ENCODE measurements at places on chromosomes 2 and 18. TPM values are rescaled to one million over a fixed set of nuclear protein-coding genes. Genes with fewer than 3 reads are reported as not detected.

VWC2L gene
- total RNA-seq, result not detected

DNA sequence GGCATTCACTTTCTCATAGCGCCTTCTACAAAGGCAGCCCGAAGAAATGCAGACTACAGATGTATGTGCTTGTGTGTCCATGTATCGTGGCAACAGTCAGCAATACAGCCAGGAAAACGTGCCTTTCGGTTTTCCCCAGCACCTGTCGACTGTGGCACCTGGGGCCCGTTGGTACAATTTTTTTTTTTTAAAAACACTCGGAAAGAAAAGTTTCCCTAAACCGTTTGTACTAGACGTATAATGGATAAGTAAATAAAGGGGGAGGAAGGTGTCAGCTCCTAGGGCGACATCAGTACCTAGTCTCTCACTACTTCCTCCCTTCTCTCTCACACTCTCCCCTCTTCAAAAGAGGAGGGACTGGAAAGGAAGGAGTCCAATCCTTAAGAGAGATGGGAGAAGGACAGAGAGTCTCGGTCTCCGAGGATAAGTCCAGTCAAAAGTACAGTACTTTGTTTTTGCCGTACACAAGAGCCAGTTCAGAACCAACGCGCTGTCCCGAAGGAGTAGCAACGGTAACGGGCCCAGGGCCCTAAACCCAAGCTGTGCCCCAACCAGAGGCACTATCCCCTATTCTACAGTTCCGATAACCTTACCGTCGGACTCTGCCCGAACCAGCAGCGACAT is 759 bp downstream of the PPP4R3B start:
- DNase-seq, result no peak

DNA sequence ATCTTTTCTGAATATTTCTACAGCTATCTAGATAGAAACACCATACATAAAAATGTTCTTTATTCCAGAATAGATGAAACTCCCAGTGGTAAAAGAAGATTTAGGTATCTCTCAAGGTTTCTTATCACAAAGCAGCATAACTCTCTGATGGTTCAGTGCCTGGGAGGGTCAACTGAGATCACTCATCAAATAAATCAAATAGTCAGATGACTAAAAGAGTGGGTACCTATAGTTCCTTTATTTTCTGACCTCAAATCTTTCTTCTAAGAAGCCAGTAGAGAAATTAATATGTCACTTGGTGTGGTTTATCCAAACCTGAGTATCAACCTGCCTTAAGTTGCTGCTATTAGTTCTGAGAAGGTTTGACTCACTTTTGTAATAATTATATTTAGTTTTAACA is 120.9 kb downstream of the TMEFF2 start:
- DNase-seq, result no peak

DNA sequence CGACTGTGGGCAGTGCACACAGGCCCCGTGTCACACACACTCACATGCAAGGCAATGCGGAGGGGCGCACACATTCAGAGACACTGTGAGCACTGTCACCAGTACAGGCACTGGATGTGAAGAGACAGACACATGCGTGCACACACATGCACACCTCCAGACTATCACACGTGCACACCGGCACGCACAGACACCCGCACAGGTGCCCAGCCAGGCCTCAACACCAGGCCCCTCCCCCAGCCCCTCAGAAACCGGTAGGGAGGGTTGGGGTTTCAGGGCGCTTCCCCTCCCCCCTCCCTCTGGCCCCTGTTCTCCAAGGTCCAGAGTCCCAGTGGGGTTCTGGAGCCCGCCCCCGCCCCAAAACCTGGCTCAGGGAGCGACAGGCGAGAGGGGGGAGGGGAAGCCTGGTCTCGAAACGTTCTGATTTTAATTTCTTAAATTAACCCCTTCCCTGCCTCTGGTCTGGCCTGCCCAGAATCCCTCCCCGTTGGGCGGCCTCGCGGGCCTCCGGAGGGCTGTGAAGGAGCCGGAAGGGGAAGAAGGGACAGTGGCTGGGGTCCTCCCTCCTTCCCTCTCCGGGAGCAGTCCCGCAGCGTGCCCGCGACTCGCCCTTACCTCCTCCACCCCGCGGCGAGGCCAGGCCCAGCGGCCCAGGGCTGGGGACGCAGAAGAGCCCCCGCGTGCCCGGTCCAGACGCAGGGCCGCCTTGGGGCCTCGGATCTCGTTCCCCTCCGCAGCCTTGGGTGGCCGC is 558 bp downstream of the FBXO41 start:
- DNase-seq, result no peak

GRCh38 chr18:44754567-44754966 is 73.9 kb downstream of the SETBP1 start:
- no peak for DNase-seq

DNA sequence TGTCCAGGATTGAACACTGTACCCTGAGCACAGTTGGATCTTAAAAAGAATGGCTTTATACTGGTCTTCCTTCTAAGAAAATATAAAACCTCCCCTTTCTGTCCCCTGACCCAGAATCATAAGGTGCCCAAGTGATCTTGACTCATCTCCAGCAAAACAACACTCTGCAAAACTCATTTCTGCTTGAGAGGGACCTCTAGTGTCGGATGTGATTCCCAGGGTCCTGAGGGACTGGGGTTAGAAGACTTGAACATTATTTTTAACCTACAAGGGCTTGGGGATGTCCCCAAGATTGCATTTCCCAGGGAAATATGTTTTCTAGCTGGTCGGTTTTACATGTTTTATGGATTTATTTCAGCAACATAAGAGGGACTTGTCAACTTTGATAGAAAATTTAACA is 1318.5 kb upstream of the CELF4 start:
- no peak for DNase-seq

GRCh38 chr2:218642121-218642656 is 17.2 kb downstream of the ZNF142 start:
- DNase-seq, result no peak

FAM161A gene
- 1.3 TPM for total RNA-seq

DNA sequence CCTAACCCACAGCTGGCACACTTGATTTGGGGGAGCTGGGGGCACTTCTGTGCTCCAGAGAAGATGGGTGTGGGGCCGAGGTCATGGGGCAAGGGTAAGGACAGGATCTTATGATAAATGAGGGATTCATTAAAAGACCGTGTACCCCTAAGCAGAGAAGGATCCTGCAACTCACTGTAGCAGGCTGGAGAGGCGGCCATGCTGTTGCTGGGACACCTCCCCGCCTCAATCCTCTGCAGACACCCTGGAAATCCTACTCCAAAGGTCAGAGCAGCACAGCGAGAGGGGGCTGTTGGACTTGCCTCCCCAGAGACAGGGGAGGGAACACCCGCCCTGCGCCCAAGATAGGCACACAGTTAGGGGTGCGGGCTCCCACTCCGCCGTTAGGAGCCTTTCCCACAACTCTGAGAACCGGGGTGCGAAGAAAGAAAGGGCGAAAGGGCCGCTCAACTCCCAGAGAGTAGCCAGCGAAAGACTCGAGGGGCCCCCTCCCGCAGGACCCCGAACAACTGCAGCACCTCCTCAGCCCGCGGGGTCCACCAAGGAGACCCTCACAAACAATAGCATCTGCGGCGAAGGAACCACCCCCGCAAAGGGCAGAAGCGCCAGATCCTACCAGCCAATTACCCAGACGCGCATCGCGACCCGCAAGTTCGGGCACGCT is 1.4 kb downstream of the PARD6G start:
- no peak for DNase-seq

CRYBA2 gene
- total RNA-seq, result not detected

- DNase-seq, result no peak
Observed at GRCh38 chr2:72674982-72675915, 150.6 kb downstream of the EXOC6B start.

DNA sequence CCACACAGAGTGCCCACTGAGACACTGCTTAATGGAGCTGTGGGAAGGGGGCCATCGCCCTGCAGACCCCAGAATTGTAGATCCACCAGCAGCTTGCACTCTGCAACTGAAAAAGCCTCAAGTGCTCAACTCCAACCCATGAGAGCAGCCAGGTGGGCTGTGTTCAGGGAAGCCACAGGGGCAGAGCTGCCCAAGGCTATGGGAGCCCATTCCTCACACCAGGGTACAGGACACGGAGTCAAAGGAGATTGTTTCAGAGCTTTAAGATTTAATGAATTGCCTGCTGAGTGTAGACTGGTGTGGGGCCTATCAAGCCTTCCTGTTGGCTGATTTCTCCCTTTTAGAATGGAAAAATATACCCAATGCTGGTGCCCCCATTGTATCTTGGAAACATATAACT is 17.2 kb downstream of the TPO start:
- DNase-seq, result no peak

DNA sequence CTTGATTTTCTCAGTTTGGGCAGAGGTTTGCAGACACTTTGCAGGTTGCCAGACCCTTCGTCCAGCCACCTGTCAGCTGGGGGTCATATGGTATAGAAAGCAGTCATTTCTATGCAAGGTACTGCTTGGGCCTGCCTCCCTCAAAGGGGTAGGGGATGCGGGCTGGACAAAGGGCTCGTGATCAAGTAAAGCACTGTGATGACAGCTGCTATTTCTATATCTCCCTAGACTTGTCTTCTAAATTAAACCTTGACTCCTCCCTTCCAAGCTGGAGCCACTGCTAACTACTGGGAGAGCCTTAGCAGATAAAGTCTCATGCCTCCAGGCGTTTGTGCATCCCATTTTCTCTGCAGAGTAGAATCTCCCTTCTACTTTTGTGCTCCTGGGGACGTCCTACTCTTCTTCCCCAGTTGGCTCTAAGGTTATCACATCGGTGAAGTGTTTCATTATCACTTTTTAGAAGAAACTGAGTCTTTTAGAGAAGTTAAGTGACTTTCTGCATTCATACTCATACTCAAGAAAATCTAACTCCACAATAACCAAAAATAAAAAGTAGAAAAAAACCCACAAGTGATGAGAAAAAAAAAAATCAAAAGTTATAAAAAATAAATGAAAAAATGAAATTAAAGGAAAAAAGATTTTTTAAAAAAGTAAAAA is 710 bp upstream of the XRCC5 start:
- DNase-seq, result peak; percentile 8

- DNase-seq, result peak; percentile 42
Observed at GRCh38 chr2:72915907-72916742, 1.2 kb upstream of the EMX1 start.

DNA sequence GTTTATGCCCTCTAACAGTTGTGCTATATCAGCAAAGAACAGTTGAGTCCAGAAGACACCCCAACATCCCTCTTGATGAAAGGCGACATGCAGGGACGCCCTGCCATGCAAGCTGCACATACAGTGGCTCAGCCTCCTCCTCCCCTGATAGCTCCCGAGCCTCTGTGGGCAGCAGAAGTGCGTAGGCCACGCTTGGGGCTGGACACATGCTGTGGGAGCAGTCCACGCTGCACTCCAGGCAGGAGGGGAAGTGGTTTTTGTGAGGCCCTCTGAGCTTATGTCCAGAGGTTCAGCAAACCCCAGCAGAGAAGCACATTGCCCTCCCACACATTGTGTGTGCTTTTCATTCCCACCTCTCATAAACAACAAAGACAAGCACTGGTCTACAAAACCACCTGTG is 162.1 kb downstream of the SEPTIN10 start:
- no peak for DNase-seq

DNA sequence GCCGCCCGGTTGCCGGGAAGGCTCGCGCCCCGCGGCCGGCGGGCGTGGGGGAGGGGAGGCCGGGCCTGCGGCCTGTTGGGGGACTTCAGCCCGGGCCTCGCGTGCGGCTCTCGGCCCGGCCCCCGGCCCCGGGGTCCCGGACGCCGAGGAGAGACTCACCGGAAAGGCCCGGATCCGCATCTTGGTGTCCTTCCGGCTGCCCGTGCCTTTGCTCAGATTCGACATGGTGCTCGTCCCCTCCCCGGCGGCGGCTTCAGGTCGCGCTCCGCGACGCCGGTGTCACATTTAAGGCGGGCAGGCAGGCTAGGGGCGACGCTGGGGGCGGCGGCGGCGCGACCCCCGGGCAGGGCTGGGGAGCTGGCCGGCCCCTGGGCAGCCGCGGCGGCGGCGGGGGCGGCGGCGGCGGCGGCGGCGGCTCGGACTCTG is 365 bp downstream of the CUL3 start:
- no peak for DNase-seq

COPS9 gene
- total RNA-seq, result 408 TPM

DNA sequence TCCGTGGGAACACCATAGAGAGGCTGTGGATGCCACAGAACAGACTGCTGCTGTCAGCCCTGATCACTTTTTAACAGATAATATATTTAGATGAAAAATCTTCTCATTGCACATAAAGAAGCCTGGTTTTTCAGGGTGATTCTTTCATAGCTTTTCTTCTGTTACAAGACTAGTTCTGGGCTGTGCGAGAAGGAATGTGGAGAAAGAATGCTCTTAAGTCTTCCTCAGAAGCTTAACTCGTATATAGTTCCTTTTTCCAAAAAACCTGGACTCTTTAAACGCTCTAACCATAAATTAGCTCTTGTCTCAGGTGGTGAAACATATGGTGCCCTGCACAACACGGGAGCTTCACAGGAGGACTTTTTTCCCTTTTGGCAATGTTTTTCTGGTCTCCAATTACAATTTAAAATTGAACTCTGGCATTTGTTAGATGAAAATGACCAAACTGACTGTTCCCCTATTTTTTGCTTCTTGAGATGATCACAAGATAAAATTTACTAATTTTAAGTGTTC is 125.9 kb upstream of the SMAD7 start:
- no peak for DNase-seq

DNA sequence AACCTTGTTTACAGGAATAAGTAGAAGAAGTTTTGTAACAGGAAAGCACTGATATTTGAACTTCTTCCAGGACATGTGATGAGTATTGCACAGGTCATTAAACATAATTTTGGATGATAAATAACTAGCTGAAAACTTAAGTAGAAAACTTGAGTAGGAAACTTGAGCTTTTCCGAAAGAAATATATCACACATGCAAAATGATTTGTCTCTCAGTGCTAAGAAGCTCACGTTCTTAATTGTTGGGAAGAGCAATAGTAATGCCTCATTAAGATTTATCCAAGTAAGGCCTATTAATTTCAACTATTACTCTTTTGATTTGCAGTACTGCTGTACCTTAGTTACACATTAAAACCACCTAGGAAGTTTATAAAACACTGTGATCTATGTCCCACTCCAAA is 1921.9 kb upstream of the LRRTM1 start:
- DNase-seq, result no peak

CCDC141 gene
- total RNA-seq, result not detected

- no peak for DNase-seq
Observed at GRCh38 chr2:74571058-74571457, 16.5 kb downstream of the DOK1 start.

- DNase-seq, result no peak
Observed at GRCh38 chr2:35526741-35527140, 828.8 kb upstream of the CRIM1 start.

DNA sequence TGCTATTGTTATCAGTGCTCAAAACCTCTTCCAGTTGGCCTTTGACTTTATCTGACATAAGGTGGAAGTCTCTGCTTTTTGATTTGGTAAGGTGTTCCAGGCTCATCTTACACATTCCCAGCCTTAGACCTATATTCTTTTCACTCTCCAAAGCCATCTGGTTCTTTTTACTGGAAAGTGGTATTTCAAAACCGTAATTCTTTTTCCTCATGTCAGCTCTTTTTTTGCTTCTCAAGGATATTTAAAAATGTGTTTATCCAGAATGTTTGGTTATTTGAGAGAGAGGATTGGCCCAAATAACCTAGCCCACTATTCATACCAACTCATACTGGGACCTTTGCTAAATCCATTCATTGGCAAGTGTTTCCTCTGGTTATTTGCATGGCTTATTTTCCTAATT is 411.2 kb upstream of the PIK3C3 start:
- no peak for DNase-seq

- no peak for DNase-seq
Observed at GRCh38 chr2:207066791-207067460, 98.8 kb downstream of the KLF7 start.

TMEM214 gene
- total RNA-seq, result 57.3 TPM
